NCI-H187 (cell line): ENCODE measurements at places on chromosomes 2 and 18.

DNA sequence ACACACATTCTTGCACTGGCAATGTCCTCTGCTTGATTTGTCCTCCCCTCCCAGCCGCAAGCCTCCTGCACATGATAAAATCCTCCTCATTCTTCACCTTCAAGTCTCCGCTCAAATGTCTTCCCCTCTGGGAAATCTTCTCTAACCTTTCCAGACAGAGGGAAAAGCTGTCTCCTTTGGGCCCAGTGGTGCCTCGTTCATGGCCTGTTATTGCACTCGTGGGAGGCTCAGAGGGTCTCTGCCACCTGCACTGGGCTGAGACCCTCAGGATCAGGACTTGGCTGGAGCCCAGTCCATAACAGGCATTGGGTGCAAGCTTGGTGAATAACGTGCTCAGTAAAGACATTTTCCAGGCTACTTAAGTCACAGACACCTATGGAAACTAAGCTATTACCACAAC lies 68.6 kb downstream of the PTGR3 start:
- no peak for DNase-seq

DNA sequence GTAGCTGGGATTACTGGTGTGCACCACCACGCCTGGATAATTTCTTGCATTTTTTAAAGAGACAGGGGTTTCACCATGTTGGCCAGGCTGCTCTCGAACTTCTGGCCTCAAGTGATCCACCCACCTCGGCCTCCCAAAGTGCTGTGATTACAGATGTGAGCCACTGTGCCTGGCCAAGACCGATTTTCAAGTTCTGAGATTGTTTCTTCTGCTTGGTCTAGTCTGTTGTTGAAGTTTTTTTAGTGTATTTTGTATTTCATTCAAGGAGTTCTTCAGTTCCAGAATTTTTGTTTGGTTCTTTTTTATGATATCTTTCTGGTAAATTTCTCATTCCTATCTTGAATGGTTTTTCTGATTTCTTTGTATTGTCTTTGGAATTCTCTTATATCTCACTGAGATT lies 96.4 kb downstream of the ANKRD12 start:
- DNase-seq, result no peak

DNA sequence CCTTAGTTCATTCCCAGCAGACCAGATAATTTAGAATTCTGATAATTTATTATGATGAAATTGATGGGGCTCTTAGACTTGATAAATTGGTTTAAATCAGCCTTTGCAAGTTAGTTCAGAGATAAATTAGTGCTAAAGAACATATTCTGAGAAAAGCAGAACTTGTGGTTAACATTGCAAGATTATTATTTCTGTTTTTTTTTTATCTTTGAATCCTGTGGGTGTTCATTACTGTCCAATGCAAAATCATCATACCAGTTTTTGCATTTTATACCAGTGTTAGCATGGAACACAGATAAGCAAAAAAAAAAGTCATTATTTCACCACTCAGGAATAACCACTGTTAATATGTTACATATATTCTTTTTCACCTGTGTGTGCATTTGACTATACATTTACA lies 9.1 kb downstream of the SEPTIN2 start:
- no peak for DNase-seq

GRCh38 chr2:207184768-207185167 lies 19.0 kb upstream of the KLF7 start:
- DNase-seq, result no peak

- DNase-seq, result no peak
These were observed 12.3 kb downstream of the YIPF4 start for GRCh38 chr2:32290000-32290339.

- no peak for DNase-seq
These were observed 11.5 kb upstream of the C2orf42 start for GRCh38 chr2:70202236-70202806.

- no peak for DNase-seq
These were observed 272.9 kb upstream of the REV1 start for GRCh38 chr2:99762714-99763113.

- DNase-seq, result no peak
These were observed 346.0 kb downstream of the ALK start for GRCh38 chr2:29575370-29575890.

DNA sequence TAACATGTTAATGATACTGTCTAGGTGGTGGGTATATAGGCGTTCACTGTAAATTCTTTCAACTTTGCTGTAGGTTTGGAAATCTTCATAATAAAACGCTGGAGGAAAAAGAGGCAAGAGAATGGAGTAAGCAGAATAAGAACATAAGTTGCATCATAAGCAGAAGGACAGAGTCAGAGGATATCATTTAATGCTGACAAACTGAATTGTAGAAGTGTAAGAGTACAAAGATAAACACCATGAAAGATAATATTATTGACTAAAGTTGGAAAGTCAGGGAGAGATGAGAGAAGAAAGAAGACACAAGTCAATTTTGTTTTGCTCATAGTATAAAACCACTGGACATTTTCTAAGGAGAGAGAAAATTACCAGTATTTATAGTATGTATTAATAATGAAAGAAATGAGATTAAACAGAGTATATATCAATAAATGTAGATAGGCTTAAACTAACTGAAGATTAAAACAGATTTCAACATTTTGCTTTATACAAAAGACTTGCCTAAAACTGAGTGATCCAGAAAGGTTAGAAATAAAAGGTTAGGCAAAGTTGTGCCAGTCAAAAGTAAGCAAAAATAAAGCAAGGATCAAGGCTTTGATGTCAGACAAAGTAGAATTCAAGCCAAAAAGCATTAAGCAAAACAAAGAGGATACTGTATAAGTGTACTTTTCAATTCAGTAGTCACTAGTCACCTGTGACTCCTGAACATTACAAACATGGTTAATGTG lies 42.4 kb upstream of the VIT start:
- DNase-seq, result no peak

- no peak for DNase-seq
These were observed 461.3 kb upstream of the FANCL start for GRCh38 chr2:58702302-58702885.

- DNase-seq, result no peak
These were observed 4.2 kb downstream of the UGT1A1 start for GRCh38 chr2:233764264-233764663.

GRCh38 chr2:241072553-241073165 lies 29.4 kb downstream of the MTERF4 start:
- no peak for DNase-seq
